ENCODE measurements at places on chromosomes 1 and 21. TPM values are rescaled to one million over a fixed set of nuclear protein-coding genes. Genes with fewer than 3 reads are reported as not detected.

DNA sequence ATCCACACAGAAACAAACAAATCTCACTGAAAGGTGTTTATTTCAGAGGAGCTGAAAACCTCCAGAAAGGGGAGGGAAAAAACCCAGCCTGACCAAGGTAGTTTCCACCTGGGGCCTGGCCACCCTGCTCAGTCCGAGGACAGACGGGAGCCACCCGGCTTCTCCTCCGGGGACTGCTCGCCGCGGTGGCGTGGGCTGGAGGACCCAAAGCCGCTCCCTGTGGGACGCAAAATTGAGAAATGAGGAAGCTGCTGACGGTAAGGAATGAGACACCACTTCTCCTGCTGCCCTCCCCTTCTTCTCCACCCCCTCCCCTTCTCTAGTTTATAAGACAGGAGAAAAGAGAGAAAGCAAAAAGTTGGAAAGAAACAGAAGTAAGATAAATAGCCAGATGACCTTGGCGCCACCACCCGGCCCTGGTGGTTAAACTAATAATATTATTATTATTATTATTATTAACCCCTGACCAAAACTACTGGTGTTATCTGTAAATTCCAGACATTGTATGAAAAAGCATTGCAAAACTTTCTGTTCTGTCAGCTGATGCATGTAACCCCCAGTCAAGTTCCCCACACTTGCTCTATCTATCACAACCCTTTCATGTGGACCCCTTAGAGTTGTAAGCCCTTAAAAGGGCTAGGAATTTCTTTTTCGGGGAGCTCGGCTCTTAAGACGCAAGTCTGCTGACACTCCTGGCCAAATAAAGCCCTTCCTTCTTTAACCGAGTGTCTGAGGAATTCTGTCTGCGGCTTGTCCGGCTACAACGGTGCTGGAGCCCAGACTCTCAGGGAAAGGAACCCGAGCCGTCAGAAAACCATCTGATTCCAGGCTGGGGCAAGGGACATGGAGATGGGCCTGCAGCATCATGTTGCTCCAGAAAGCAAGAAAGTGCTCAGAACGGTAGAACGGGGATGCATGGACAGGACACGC lies 12.5 kb downstream of the ITGB2 start:
- no peak for DNase-seq

GRCh38 chr1:222462601-222463000 lies 85.3 kb downstream of the HHIPL2 start:
- DNase-seq = no peak

DNA sequence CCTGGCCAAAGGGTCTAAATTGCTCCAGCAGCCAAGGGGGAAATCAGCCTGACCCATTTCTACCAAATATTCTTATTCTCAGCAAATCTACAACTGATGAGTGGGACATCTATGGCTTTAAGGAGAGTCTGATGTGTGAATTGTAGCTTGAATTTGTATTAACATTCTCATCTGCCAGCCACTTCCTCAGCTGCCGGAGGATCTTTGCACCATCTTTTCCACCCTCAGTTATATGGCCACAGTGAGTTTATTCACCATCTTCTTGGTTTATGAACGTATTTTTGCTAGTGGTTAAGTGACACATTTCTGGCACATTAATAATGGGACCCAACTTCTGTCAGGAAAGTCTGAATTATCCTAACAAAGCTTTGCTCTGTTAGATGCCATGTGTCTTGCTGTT lies 69.6 kb downstream of the COLGALT2 start:
- no peak for DNase-seq

LEFTY1 gene
- total RNA-seq = not detected

F11R gene
- 121 TPM for total RNA-seq

CDK11B gene
- total RNA-seq = 16.6 TPM

ESPN gene
- total RNA-seq = 1.5 TPM

DNA sequence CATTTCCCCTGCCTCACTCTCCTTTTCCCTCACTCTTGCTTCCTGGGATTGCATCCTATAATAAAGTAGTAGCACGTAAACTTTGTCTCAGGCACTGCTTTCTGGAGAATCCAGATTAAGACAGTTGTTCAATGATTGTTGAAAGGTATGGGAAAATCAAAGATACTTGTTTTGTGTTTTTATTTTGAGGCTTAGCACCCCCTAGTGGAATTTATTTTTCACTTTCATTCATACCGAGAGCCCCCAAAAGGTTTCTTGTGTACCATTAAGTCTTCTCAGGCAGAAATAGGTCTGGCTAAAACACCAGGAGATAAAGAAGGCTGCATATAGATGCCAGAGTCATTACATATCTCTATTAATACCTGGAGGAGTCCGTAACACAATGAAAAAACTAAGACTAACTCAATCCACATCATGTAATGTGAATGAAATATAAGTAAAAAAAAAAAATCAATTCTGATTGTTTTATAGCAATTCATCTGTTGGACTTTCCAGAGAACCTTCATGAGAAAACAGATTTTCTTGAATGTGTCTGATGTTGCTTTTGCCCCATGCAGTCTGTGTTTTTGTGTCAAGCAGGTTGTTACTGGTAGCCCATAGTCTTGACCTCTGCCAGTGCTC lies 103.5 kb downstream of the RPE65 start:
- no peak for DNase-seq

DNA sequence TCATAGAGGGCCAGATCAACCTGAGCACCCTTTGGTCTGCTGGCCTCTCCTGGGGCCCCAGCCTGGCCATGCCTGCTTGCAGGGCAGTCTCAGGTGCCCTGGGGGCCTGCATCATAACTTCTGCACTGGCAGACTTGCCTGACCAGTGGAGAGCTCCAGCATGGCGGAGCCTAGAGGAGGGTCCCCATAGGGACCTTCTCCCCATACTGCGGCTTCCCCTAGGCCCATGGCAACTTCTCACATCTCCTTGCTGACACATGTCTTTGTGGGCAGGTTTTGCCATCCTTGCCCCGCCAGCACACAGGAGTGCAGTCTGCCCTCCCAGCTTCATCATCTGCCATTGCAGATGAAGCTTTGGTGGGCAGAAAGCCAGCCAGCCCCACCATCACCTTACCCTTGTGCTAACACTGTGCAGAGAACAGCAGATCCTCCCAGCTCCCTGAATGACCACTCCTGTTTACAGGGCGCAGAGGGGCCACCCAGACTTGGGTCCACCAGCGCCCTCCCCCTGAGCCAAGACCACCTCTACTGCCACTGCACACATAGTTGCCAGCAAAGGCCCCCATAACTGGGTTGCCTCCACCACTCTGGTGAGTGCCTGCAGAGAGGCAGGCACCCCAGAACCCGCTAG lies 51.7 kb downstream of the ZP4 start:
- DNase-seq = no peak

- no peak for DNase-seq
These were observed 51.6 kb downstream of the CRB1 start for GRCh38 chr1:197319631-197320030.

All from foreskin keratinocyte (primary cell).